H1 (cell line): ENCODE measurements at places on chromosomes 3 and 15. TPM values are rescaled to one million over a fixed set of nuclear protein-coding genes. Genes with fewer than 3 reads are reported as not detected.

Gene EFHB
- polyA plus RNA-seq = 0.12 and 0.20 TPM in 2 replicates

Gene SLC6A1
- polyA plus RNA-seq = 0.35 and 0.63 TPM in 2 replicates

Gene TLR9
- 0.05 and 0.06 TPM in 2 replicates for polyA plus RNA-seq

Gene SAXO2
- 1.9 and 3.1 TPM in 2 replicates for polyA plus RNA-seq

Gene SLC30A4
- under 0.01 TPM in 1 of 2 replicates, not detected in the other for polyA plus RNA-seq

Gene C3orf85
- polyA plus RNA-seq = not detected in 2 replicates

Gene CCPG1
- polyA plus RNA-seq = 1.8 and 2.3 TPM in 2 replicates

Gene PLA2G4E
- polyA plus RNA-seq = 0.03 TPM in 2 replicates

Gene LRRC31
- polyA plus RNA-seq = not detected in 2 replicates

Gene VILL
- polyA plus RNA-seq = 4.2 and 7.4 TPM in 2 replicates

Gene PATL2
- polyA plus RNA-seq = 1.0 and 1.3 TPM in 2 replicates

Gene RPSA
- 6,179 and 7,468 TPM in 2 replicates for polyA plus RNA-seq

Gene CHST13
- polyA plus RNA-seq = 11.7 and 15.6 TPM in 2 replicates

Gene FES
- polyA plus RNA-seq = 8.5 and 10.9 TPM in 2 replicates

Gene PCOLCE2
- polyA plus RNA-seq = 9.4 and 11.1 TPM in 2 replicates

Gene RBP2
- not detected in 2 replicates for polyA plus RNA-seq

Gene PLA2G4D
- 0.18 and 0.20 TPM in 2 replicates for polyA plus RNA-seq

Gene NRG4
- 0.02 and 0.24 TPM in 2 replicates for polyA plus RNA-seq

Gene PEX5L
- 0.80 and 0.89 TPM in 2 replicates for polyA plus RNA-seq

Gene IGSF11
- polyA plus RNA-seq = 3.8 and 4.1 TPM in 2 replicates

Gene CCNB2
- polyA plus RNA-seq = 70.7 and 76.0 TPM in 2 replicates

Gene TBC1D23
- polyA plus RNA-seq = 4.3 and 6.4 TPM in 2 replicates

Gene LMAN1L
- not detected in 2 replicates for polyA plus RNA-seq

Gene PYGO1
- polyA plus RNA-seq = 0.25 and 0.50 TPM in 2 replicates

Gene CELSR3
- 11.6 and 17.5 TPM in 2 replicates for polyA plus RNA-seq

Gene CLEC3B
- polyA plus RNA-seq = 0.20 and 0.32 TPM in 2 replicates

Gene ARIH1
- polyA plus RNA-seq = 15.6 and 32.7 TPM in 2 replicates

Gene ATG3
- polyA plus RNA-seq = 27.3 and 27.6 TPM in 2 replicates

Gene TMOD2
- 0.58 and 0.80 TPM in 2 replicates for polyA plus RNA-seq

Gene CLDN1
- 3.8 and 6.1 TPM in 2 replicates for polyA plus RNA-seq

Gene CFAP44
- polyA plus RNA-seq = 0.35 and 0.45 TPM in 2 replicates

Gene MKRN2OS
- polyA plus RNA-seq = 0.15 and 0.17 TPM in 2 replicates

Gene STAC
- 8.0 and 8.9 TPM in 2 replicates for polyA plus RNA-seq

Gene ATR
- 5.9 and 8.4 TPM in 2 replicates for polyA plus RNA-seq

Gene SLC51A
- 6.3 and 8.3 TPM in 2 replicates for polyA plus RNA-seq

Gene TGM4
- 0.02 TPM in 2 replicates for polyA plus RNA-seq

Gene LCMT2
- polyA plus RNA-seq = 7.1 and 11.9 TPM in 2 replicates

Gene WDR93
- 0.03 and 0.08 TPM in 2 replicates for polyA plus RNA-seq

Gene IL12A
- 0.66 and 0.92 TPM in 2 replicates for polyA plus RNA-seq

Gene GCSAM
- not detected in 2 replicates for polyA plus RNA-seq

Gene CPLX3
- 0.17 and 0.27 TPM in 2 replicates for polyA plus RNA-seq

Gene HTR3E
- not detected in 2 replicates for polyA plus RNA-seq

Gene SLC22A13
- 0.05 and 0.06 TPM in 2 replicates for polyA plus RNA-seq

Gene RLBP1
- polyA plus RNA-seq = 0.05 TPM in 2 replicates

Gene NDUFB5
- polyA plus RNA-seq = 16.4 and 46.1 TPM in 2 replicates

Gene AHSG
- 0.68 and 0.86 TPM in 2 replicates for polyA plus RNA-seq

Gene ZNF774
- 0.82 and 0.96 TPM in 2 replicates for polyA plus RNA-seq

Gene CYP8B1
- not detected in 2 replicates for polyA plus RNA-seq

Gene ALCAM
- polyA plus RNA-seq = 9.1 and 10.8 TPM in 2 replicates

Gene SLC24A5
- not detected in 2 replicates for polyA plus RNA-seq
